ENCODE measurements at places on chromosomes 12 and 14.

- no peak overlapping the region for H3K27ac ChIP-seq
- H3K4me3 ChIP-seq: no peak overlapping the region
- no peaks in the 10 kb centered on the region for H3K27me3 ChIP-seq
- peaks cover 15% of the 10 kb centered on the region for H3K36me3 ChIP-seq
Observed at GRCh38 chr14:73743431-73743931, 29.3 kb upstream of the PNMA1 start.

GRCh38 chr12:11732715-11733114, 83.2 kb downstream of the ETV6 start:
- DNase-seq: no peak
- no peaks in the 10 kb centered on the region for H3K27me3 ChIP-seq
- H3K4me3 ChIP-seq: no peak overlapping the region
- no peak overlapping the region for H3K27ac ChIP-seq
- H3K4me1 ChIP-seq: no peaks in the 10 kb centered on the region
- no peaks in the 10 kb centered on the region for H3K36me3 ChIP-seq

DNA sequence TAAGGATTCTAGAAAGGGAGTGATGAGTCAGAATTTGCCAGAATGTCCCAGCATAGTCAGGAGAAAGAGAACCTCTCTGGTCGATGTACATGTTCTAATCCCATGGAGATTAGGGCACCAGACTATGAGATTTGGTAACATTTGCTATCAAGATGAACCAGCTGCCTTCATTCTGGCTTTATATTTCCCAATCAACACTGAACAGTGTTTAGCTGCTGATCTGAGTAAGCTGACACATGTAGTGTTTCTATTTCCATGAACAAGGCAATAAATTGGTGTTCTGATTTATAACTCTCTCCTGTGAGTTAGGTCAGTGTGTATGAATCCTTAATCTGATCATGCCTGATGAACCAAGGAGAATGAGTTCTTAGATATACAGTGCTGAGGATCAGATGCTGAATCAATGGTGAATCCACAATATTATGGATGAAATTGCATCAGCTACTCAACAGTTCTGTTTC, 158.0 kb upstream of the AMIGO2 start:
- H3K27me3 ChIP-seq: no peaks in the 10 kb centered on the region
- no peak overlapping the region for H3K27ac ChIP-seq
- no peaks in the 10 kb centered on the region for H3K36me3 ChIP-seq
- DNase-seq: no peak
- no peaks in the 10 kb centered on the region for H3K4me1 ChIP-seq
- H3K4me3 ChIP-seq: no peak overlapping the region

- DNase-seq: no peak
- no peaks in the 10 kb centered on the region for H3K27me3 ChIP-seq
- no peak overlapping the region for H3K27ac ChIP-seq
- no peaks in the 10 kb centered on the region for H3K4me1 ChIP-seq
- no peak overlapping the region for H3K4me3 ChIP-seq
Observed at GRCh38 chr12:79661629-79662028, 29.1 kb downstream of the PAWR start.

GRCh38 chr12:66808606-66809005, 129.7 kb upstream of the GRIP1 start:
- H3K36me3 ChIP-seq: no peaks in the 10 kb centered on the region
- H3K4me3 ChIP-seq: no peak overlapping the region
- no peak for DNase-seq
- no peak overlapping the region for H3K27ac ChIP-seq
- no peaks in the 10 kb centered on the region for H3K27me3 ChIP-seq

- no peak overlapping the region for H3K4me3 ChIP-seq
- H3K27me3 ChIP-seq: no peaks in the 10 kb centered on the region
- peaks cover 2% of the 10 kb centered on the region for H3K4me1 ChIP-seq
- no peak for DNase-seq
- no peaks in the 10 kb centered on the region for H3K36me3 ChIP-seq
- no peak overlapping the region for H3K27ac ChIP-seq
Observed at GRCh38 chr14:85811340-85811739, 281.4 kb downstream of the FLRT2 start.

GRCh38 chr14:64737391-64738280, 33.4 kb downstream of the PLEKHG3 start:
- no peak for DNase-seq
- H3K27me3 ChIP-seq: no peaks in the 10 kb centered on the region
- H3K4me3 ChIP-seq: no peak overlapping the region
- H3K27ac ChIP-seq: no peak overlapping the region
- H3K36me3 ChIP-seq: peaks cover 61% of the 10 kb centered on the region

GRCh38 chr12:45878630-45879255, 111.6 kb downstream of the SCAF11 start:
- H3K27ac ChIP-seq: no peak overlapping the region
- H3K4me3 ChIP-seq: no peak overlapping the region
- peaks cover 12% of the 10 kb centered on the region for H3K36me3 ChIP-seq
- no peaks in the 10 kb centered on the region for H3K27me3 ChIP-seq
- DNase-seq: no peak

GRCh38 chr14:76956316-76957090, 72.0 kb downstream of the IRF2BPL start:
- no peak overlapping the region for H3K27ac ChIP-seq
- H3K36me3 ChIP-seq: no peaks in the 10 kb centered on the region
- no peaks in the 10 kb centered on the region for H3K27me3 ChIP-seq
- H3K4me1 ChIP-seq: peaks cover 14% of the 10 kb centered on the region
- peak; percentile 77 for DNase-seq

DNA sequence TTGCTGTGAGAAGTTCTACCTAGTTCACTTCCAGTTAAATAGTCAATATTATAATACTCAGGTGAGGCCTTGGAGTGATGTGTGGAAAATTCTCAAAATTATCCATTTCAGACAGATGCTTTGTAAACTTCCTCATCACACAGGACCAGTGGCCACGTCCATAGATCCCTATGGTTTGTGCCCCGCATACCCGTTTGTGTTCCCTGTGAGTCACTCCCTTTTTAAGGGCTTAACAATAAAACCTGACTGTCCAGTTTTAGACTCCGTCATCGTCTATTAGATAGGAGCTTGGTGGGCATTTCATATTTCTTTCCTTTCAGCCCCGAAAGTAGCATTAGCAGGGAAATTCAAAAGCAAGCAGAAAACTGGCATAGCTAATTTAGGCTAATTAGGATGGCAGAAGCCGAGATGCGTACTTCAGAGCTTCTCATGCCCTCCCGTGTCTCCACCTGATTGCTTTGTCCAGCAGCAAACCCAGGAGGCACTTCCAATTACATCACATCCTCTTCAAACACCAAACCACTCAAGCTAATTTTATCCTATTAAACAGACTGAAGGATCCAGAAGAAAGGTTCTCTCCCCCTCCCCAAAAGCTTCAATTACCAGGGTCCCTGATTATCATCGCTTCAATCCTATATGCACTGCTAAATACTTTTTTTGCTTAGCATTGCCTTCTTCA, 186.6 kb upstream of the OTX2 start:
- H3K27ac ChIP-seq: no peak overlapping the region
- no peaks in the 10 kb centered on the region for H3K27me3 ChIP-seq
- DNase-seq: no peak
- no peaks in the 10 kb centered on the region for H3K36me3 ChIP-seq
- no peak overlapping the region for H3K4me3 ChIP-seq

GRCh38 chr12:80188576-80188975, 89.2 kb downstream of the OTOGL start:
- no peaks in the 10 kb centered on the region for H3K27me3 ChIP-seq
- no peaks in the 10 kb centered on the region for H3K36me3 ChIP-seq
- H3K4me3 ChIP-seq: no peak overlapping the region
- no peak for DNase-seq
- H3K4me1 ChIP-seq: peaks cover 2% of the 10 kb centered on the region

GRCh38 chr12:51722431-51722830, 126.1 kb downstream of the FIGNL2 start:
- DNase-seq: no peak
- peaks cover 2% of the 10 kb centered on the region for H3K4me1 ChIP-seq
- H3K36me3 ChIP-seq: peaks cover 42% of the 10 kb centered on the region
- H3K4me3 ChIP-seq: no peak overlapping the region
- H3K27ac ChIP-seq: no peak overlapping the region
- H3K27me3 ChIP-seq: no peaks in the 10 kb centered on the region

DNA sequence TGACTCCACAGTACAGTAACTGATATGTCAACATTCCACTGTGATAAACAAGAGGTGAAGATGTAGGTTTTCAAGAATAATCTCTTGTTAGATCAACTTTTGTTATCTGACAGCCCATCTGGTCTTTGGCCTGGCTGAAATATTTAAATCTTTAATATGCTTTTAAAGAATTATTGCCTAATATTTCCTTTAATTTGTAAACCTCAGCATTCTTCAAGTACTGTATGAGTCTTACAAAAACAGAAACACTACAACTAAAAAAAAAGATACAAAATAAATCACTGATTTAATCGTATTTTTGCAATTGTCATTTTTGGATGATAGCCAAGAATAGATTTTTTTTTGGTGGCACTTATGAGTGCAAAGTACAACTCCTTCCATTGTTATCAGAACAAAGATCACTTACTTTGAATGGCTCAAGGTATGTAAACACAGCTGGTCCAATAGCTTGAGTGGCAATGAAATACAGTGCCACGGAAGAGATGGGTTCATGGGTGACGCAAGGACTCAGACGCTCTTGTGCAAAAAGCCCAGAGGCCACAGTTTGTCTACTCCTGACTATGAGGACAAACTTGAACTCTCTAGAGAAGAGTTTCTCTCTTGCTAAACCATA, 109.5 kb downstream of the PAX9 start:
- DNase-seq: no peak
- no peak overlapping the region for H3K27ac ChIP-seq
- no peak overlapping the region for H3K4me3 ChIP-seq
- H3K36me3 ChIP-seq: no peaks in the 10 kb centered on the region
- H3K4me1 ChIP-seq: no peaks in the 10 kb centered on the region

GRCh38 chr12:51009056-51009440, 17.1 kb downstream of the SLC11A2 start:
- H3K4me3 ChIP-seq: no peak overlapping the region
- no peaks in the 10 kb centered on the region for H3K27me3 ChIP-seq

DNA sequence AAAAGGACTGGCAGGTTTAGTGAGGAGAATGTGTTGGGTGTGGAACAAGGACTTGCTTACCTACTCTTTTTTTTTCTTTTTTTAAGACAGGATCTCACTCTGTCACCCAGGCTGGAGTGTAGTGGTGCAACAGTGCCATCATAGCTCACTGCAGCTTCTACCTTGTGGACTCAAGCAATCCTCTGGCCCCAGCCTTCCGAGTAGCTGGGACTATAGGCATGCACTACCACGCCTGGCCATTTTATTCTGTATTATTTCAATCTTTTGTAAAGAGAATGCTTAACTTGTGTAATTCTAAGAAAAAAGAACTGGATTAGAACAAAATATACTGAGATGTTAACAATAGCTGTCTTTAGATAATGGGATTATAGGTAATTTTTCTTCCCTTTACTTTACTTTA, 1.9 kb upstream of the VRTN start:
- peaks cover 5% of the 10 kb centered on the region for H3K4me1 ChIP-seq
- no peaks in the 10 kb centered on the region for H3K36me3 ChIP-seq
- no peaks in the 10 kb centered on the region for H3K27me3 ChIP-seq
- no peak overlapping the region for H3K4me3 ChIP-seq
- H3K27ac ChIP-seq: no peak overlapping the region

GRCh38 chr12:122830517-122831214, 4.6 kb upstream of the HIP1R start:
- no peaks in the 10 kb centered on the region for H3K36me3 ChIP-seq
- H3K27ac ChIP-seq: no peak overlapping the region
- peaks cover 2% of the 10 kb centered on the region for H3K4me1 ChIP-seq
- no peak for DNase-seq
- H3K4me3 ChIP-seq: peak overlapping the region; percentile 9

- H3K4me3 ChIP-seq: no peak overlapping the region
- no peak overlapping the region for H3K27ac ChIP-seq
- no peaks in the 10 kb centered on the region for H3K27me3 ChIP-seq
- peaks cover 18% of the 10 kb centered on the region for H3K36me3 ChIP-seq
- peaks cover 5% of the 10 kb centered on the region for H3K4me1 ChIP-seq
Observed at GRCh38 chr14:74488786-74489397, 4.2 kb downstream of the NPC2 start.

GRCh38 chr12:87529413-87529812, 499.8 kb downstream of the C12orf50 start:
- no peaks in the 10 kb centered on the region for H3K36me3 ChIP-seq
- no peak for DNase-seq
- no peaks in the 10 kb centered on the region for H3K4me1 ChIP-seq
- no peaks in the 10 kb centered on the region for H3K27me3 ChIP-seq
- H3K27ac ChIP-seq: no peak overlapping the region
- no peak overlapping the region for H3K4me3 ChIP-seq

DNA sequence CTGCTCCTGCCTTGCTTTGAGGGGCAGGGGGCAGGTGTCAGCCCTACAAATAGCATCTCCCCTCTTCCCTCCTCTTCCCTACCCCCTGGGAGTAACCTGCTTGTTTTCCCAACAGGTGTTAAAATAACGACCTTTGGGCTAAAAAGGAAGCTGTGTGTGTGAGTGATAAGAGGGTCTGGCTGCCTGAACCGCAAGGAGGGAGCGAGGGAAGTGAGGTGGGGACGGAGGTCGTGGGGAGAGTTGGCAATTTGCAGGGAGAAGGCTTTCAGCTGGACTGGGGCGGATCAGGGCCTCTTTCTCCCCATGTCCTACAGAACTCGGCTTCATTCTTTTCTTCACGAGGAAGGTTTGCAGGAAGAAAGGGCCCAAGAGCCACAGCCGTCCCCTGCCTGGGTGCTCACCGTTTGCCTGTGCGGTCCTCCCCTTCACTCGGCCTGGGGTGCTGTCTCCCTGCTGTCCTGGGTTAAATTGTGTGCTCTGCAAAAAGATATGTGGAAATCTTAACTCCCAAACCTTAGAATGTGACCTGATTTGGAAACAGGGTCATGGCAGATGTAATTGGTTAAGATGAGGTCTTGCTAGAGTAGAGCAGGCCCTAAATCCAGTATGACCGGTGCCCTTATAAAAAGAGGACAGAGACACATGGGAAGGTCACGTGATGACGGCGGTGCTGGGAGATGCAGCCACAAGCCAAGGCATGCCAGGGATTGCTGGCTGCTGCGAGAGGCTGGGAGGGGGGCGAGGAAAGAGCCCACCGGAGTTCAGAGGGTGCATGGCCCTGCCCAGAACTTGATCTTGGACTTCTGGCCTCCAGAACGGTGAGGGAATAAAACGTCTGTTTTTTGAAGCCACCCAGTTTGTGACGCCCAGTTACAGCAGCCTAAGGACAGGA, 38.7 kb upstream of the NCOR2 start:
- H3K4me3 ChIP-seq: no peak overlapping the region
- no peak overlapping the region for H3K27ac ChIP-seq
- H3K36me3 ChIP-seq: no peaks in the 10 kb centered on the region

- H3K27me3 ChIP-seq: no peaks in the 10 kb centered on the region
- H3K36me3 ChIP-seq: no peaks in the 10 kb centered on the region
- no peak for DNase-seq
- H3K27ac ChIP-seq: no peak overlapping the region
- H3K4me1 ChIP-seq: peaks cover 66% of the 10 kb centered on the region
Observed at GRCh38 chr14:105485739-105486162, 935 bp upstream of the CRIP1 start.

- DNase-seq: no peak
- H3K4me1 ChIP-seq: no peaks in the 10 kb centered on the region
- no peak overlapping the region for H3K27ac ChIP-seq
- peaks cover 3% of the 10 kb centered on the region for H3K27me3 ChIP-seq
- H3K4me3 ChIP-seq: no peak overlapping the region
- H3K36me3 ChIP-seq: no peaks in the 10 kb centered on the region
Observed at GRCh38 chr14:54048311-54048710, 91.7 kb upstream of the BMP4 start.

GRCh38 chr12:49091836-49092085, 2.8 kb downstream of the DHH start:
- peaks cover 43% of the 10 kb centered on the region for H3K4me1 ChIP-seq
- H3K36me3 ChIP-seq: peaks cover 14% of the 10 kb centered on the region
- H3K4me3 ChIP-seq: peak overlapping the region; percentile 71
- H3K27me3 ChIP-seq: peaks cover 65% of the 10 kb centered on the region
